Spinal cord (tissue), 10 donors: ENCODE measurements at places on chromosomes 13 and 19. TPM values are rescaled to one million over a fixed set of nuclear protein-coding genes. Genes with fewer than 3 reads are reported as not detected.

Gene CEACAM19
- polyA plus RNA-seq, result 9.9 TPM

Gene ERICH6B
- 4.7 TPM for polyA plus RNA-seq

Gene ACER1
- 0.11 TPM for polyA plus RNA-seq

Gene ZNF382
- 22.3 TPM for polyA plus RNA-seq

Gene PSG6
- polyA plus RNA-seq, result not detected

Gene SPIB
- 0.35 TPM for polyA plus RNA-seq

Gene CYP4F2
- 0.59 TPM for polyA plus RNA-seq

Gene FAAP24
- polyA plus RNA-seq, result 3.4 TPM

Gene RUBCNL
- 6.7 TPM for polyA plus RNA-seq

Gene PSG3
- polyA plus RNA-seq, result 0.55 TPM

Gene CDC16
- 98.1 TPM for polyA plus RNA-seq

Gene CD209
- polyA plus RNA-seq, result 0.24 TPM

Gene SH3GL1
- polyA plus RNA-seq, result 105 TPM

Gene IQCN
- polyA plus RNA-seq, result 5.0 TPM

Gene EVI5L
- polyA plus RNA-seq, result 110 TPM

Gene URI1
- polyA plus RNA-seq, result 72.7 TPM

Gene ITGBL1
- polyA plus RNA-seq, result 30.0 TPM

Gene SHC2
- polyA plus RNA-seq, result 92.7 TPM

Gene YJEFN3
- polyA plus RNA-seq, result 30.6 TPM

Gene SLC10A2
- polyA plus RNA-seq, result not detected

Gene ZNF563
- 2.4 TPM for polyA plus RNA-seq

Gene SIGLEC8
- polyA plus RNA-seq, result 3.8 TPM

Gene STAP2
- polyA plus RNA-seq, result 5.2 TPM

Gene OR10H1
- polyA plus RNA-seq, result 0.11 TPM

Gene EIF3K
- polyA plus RNA-seq, result 254 TPM

Gene KLK3
- polyA plus RNA-seq, result not detected

Gene PALM
- polyA plus RNA-seq, result 237 TPM

Gene ZSCAN1
- 12.9 TPM for polyA plus RNA-seq

Gene CCDC122
- polyA plus RNA-seq, result 7.3 TPM

Gene SIGLEC14
- polyA plus RNA-seq, result 3.0 TPM

Gene BEST2
- polyA plus RNA-seq, result 0.24 TPM

Gene RYR1
- polyA plus RNA-seq, result 15.1 TPM

Gene GPX4
- polyA plus RNA-seq, result 442 TPM

Gene SLC6A16
- polyA plus RNA-seq, result 3.8 TPM

Gene MAP2K2
- polyA plus RNA-seq, result 188 TPM

Gene KLK8
- polyA plus RNA-seq, result 0.71 TPM

Gene GIPC3
- 1.9 TPM for polyA plus RNA-seq

Gene DZIP1
- polyA plus RNA-seq, result 130 TPM

Gene GPC5
- polyA plus RNA-seq, result 30.2 TPM
